DMS 273 treated with DMSO at 0.1 percent for 48 hours (cell line): ENCODE measurements at places on chromosomes 4 and X.

- no peak for DNase-seq
These were observed 3.4 kb downstream of the ABHD18 start for GRCh38 chr4:127968586-127968985.

DNA sequence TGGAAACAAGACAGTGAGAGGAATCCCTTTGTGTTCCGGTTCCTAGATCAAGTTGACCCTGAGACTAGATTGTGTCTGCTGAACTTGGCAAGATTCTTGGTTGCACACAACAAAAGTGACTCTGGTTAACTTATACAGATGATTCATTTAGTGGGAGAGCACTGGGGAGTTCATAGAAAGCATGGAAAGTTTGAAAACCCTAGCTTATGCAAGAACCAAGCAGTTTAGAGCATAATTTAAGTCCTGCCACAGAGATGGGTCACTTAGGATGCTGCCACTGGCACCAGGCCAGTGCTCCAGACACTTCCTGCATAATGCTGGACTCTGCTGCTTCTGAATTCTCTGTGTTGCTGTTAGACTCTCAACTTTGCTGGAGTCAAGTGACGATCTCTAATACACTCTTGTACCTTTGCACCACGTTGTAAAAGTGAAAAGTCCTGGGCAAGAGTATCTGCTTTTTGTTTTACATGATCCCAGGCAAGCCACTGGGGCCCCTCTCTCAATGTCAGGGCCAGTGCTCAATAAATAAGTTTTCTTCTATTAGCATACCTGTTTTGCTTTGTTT is 12.7 kb upstream of the DCUN1D4 start:
- DNase-seq = no peak

- no peak for DNase-seq
These were observed 490.4 kb downstream of the CENPC start for GRCh38 chr4:67054896-67055295.

- DNase-seq = no peak
These were observed 14.0 kb upstream of the IGFBP7 start for GRCh38 chr4:57124145-57124544.

DNA sequence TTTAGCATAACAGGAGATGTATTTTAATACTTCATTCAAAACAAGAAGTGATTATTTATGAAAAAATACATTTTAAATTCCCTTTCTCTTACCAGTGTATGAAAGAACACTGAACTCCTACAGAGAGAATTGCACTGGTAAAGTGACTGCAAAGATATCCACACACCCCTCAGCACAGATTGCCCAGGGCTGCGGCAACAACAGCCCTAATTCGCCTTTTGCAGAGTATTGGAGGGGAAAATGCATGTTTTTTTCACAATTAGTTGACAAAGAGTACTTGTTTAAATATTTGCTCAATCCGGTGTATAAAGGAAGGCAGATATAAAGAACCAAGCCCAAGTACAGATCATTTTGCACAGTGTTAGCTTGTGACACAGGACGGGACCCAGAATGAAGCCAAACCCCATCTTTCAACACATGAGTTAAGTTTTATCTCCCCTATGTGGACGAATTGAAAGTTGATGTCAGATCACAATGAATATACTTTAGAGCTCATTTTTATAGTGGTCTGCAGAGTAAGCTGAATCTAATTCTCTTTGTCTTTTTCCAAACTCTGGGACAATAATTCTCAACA is 551.4 kb upstream of the IGFBP7 start:
- no peak for DNase-seq
